ENCODE measurements at places on chromosomes 1 and 21.
A peak's percentile ranks its signal among the peaks of the same experiment; 100 is the strongest.

GRCh38 chr1:109532365-109533136 is 7.1 kb upstream of the GPR61 start:
- DNase-seq = peak; percentile 94

- no peak for DNase-seq
Observed at GRCh38 chr1:184684285-184685074, 70.2 kb downstream of the EDEM3 start.

GRCh38 chr1:9062021-9062471 is 7.4 kb downstream of the SLC2A5 start:
- DNase-seq = no peak

DNA sequence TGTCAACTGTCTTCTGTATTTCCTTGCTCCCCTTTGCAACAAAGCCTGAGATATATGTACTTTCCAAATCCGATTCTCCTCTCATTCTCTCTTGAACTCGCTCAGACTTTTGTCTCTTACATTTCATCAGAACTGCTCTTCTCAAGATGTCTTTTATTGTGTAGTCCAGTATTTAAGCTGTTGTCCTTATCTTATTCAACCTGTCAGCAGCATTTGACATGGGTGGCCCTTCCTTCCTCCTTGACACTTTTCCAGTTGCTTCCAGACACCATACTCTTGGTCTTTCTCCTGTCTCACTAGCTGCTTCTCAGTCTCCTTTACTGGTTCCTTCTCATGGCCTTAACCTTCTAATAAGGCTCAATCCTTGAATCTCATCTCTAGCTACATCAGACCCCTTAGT is 47.0 kb downstream of the TSNAX start:
- DNase-seq = no peak

- no peak for DNase-seq
Observed at GRCh38 chr1:221166559-221167318, 287.5 kb downstream of the HLX start.

DNA sequence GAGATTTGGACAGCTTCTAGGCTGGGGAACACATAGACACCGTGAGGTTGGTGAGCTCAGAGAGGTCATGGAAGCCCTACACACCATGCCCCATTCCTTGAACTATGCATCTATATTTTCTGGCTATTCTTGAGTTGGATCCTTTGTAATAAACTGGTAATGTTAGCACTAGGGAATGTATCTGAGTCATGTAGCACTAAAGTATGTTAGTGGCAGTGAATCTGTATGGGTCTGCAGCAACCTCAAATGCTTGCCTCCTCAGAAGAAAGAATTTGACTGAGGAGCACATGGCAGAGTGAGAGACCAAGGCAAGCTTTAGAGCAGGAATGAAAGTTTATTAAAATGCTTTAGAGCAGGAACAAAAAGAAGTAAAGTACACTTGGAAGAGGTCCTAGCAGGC is 43.7 kb upstream of the LRRC7 start:
- DNase-seq = no peak
